ENCODE measurements at places on chromosomes 2 and 18.

DNA sequence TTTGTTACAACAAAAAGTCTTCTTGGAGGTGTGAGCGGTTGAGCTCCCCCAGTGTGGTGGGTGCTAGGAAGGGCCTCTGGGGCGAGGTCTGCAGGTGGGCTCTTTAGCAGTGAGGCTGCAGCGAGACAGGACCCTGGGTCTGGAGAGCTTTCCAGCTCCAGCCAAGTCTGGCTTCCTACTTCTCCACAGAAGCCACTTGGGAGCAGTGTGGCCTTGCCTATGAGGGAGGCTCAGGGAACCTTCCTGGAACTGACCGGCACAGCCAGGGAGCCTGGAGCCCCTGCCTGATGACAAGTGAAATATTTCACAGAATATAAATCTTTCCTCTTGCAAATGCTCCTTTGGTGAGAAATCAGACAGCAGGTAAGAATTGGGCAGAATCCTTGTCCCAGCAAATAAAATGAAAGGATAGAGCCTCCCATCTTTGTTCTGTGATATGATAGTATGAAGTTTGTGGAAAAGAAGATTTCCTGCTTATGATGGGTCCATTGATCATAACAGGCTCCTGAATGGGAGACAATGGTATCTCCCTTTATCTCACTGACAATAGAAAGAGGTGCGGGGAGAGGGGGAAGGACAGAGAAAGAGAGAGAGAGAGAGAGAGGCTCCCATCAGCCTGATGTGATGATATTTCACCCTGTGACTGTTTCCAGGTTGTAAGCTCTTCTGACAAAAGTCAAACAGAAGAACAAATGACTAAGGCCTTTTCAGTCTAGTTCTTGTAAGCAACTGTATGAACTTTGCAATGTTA lies 289.8 kb upstream of the SPRED2 start:
- DNase-seq = no peak

DNA sequence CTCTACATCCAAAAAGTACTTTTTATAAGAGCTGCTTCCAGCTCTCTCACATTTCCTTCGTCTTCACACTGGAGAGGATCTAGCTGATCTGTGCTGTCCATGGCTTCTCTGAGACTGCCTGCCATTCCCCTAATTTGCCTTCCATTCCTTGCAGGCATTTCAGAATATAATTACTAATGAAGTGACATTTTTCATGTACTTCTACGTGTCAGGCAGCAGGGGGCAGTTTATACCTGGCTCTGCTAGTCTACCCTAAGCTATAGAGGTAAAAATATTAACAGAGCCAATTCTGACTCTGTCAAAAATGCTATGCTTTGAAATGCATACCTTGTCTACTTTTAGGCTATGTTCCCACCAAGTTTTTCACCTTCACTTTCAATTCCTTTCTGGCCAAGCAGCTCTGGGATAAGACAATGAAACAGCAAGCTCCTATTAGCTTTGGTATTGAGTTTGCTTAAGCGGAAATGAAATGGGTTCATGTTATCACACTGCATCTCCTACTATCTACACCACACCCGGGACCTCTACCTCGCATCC lies 81.9 kb downstream of the MEP1B start:
- no peak for DNase-seq

- DNase-seq = no peak
Observed at GRCh38 chr2:183214680-183215079, 90.4 kb downstream of the NUP35 start.

DNA sequence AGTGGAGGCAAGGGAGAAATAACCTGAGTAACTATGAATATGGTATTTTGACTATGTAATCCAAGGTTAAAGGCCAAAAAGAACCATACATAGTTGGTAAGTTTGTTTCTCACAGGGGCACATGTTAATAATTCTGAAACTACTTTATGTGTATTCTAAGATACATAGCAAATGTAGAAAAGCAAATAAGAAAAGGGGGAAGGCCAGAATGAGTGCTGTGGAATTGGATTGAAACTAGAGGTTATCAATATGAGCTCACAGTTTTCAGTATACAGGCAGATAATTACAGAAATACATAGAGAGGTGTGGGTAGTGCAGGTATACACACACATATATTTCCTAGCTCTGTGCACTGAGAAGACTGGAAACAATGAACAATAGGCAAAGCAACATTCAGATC lies 13.7 kb downstream of the INO80C start:
- DNase-seq = no peak

DNA sequence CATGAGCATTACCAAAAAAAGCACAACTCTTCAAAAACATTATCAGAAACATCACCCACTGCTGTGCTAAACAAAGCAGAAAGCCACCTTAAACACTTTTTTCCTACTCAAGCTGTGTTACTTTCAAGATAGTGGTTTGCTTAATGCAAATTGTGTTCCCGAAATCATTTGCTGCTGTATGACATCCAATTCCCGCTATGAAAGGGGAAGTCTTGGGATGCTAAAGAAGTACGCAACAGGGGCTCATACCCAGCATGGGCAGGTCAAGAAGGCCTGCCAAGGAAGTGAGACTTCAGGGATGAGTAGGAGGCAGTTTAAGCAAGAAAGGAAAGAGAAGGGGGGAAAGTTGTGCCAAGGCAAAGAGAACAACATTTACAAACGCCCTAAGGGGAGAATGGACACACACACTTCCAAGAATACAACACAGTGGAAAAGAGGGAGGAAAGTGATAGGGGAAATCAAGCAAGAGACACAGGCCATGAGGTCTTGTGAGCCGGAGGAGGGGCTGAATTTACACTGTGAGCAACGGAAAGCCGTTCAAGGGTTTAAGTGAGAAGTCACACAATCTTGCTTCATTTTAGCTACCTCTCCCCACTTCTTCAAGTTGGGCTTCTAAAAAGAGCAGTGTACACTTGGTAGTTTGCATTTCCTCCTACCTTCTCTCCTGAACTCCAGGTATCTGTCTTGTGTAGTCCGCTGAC lies 4.0 kb downstream of the PTPN2 start:
- DNase-seq = no peak

DNA sequence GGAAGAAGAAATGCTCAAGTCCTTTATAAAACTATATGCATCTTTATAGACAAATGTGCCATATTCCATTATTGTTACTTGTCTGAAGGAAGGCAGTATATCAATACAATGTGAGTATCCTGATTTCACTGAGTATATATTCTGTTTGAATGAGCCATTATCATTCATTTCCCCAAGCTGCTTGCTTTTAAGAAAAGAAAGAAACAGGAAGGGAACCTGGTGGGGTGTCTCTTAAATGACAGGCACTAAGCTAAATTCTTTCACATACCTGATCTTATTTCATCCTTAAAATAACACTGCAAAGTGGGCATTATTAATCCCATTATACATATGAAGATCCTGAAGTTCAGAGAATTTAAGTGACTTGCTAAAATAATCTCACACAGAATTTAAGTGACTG lies 307.9 kb downstream of the SLC8A1 start:
- no peak for DNase-seq

DNA sequence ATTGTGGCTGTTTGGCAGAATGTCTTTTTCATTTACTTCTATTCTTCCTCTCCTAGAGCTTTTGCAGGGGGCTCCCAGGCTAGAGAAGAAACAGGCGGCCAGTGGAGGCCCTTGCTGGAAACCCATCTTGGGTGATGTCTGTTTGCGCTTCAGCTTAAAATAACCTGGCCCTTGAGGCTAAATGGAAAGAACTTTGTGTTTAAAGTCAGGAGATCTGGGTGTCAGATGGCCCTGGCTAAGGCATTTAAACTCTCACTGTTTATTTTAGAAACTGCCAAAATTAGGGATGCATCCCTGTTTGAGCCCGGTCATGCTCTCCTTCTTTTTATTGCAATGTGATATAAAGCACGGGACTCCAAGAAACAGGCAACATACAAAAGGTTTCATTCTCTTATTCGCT lies 118.4 kb upstream of the RMP24 start:
- no peak for DNase-seq

- no peak for DNase-seq
Observed at GRCh38 chr2:232887171-232887850, 17.2 kb downstream of the SNORC start.

GRCh38 chr2:38145236-38145635 lies 69.3 kb upstream of the CYP1B1 start:
- DNase-seq = no peak

DNA sequence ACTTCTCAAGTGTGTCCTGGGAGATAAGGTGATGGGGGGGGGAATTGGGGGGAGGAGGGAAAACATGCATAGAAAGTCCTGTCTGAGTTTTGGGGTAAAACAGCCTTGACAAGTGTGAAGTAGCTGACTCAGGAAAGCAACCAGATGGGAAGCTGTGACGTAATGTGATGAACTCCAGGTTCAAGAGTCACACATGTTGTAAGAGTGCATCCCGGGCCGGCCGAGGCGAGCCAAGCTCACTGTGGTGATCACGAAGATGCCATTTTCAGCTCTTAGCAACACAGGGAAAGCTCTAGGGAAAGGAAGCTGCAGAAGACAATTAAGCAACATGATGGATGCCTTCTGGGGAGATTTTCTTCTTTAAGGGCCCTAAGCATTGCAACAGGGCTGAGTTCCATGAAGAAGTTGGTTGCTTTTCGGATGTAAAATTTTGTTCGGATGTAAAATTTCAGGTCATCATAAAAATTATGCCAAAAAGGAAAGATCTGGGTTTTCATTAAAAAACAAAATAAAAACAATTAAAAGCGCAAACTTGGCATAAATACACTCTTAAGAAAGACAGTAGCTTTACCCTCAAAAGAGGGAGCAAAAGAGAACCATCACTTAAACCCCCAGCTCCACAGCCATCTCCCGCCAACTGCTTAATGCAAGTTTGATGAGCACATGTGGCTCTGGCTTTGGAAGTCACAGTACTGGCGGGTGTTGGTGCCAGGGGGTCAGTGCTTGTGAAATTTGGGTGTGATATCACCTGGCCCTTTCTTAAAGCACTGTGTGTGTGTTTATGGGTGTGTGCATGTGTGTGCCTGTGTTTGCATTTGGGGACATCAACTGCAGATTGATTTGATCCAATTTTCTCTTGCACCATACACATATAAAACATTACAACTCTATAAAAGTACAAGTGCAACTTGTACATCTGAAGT lies 19.1 kb downstream of the SERTAD2 start:
- DNase-seq = no peak

DNA sequence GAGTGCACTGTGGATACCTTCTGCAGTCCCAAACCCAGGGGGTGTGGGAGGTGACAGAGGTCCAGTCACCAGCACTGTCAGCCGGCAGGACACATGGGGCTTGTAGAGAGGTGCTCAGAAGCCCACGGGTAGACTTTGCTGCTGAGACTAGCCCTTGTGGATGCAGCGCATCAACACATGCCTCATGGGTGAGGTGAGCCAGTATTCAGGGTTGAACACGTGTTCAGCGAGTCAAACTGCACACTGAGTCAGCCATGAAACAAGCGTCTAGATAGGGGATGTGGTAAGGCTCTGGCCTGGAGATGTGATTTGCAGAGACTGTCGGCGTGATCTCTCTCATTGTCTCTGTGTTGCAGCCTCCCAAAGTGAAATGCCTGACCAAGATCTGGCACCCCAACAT lies 35.8 kb upstream of the SCLY start:
- DNase-seq = no peak

DNA sequence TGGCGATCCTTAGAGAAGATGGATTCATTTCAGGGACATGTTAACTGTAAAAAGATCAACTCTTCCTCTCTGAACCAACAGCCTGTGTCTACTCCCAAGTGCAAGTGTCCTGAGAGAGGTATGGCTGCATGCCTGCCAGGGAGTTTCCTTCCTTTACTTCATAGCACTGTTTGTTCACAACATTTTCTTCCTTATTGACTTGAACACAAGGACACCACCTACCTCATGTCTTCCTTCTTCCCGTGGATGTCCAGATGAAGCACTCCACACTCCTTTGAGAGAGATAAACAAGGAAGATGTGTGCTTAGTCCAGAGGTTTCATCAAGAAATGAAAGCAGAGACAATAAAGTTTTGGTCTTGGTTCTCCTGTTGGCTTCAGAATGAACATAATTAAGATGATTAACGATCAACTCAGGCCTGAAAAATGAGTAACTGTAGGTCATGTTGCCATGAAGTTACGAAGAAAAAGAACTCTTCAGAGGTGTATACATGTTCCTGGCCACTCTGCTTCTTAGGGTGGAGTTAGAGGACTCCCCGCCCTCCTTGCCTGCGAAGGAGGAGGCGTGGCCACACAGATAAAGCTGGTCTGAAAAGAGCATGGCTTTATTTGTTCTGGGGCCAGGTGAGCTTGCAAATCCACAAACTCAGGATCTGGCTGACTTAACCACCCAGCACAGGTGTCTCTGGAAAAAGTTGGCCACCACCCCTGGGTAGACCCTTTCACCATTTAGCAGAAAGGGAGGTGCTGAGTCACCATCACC lies 155.0 kb upstream of the KCTD1 start:
- DNase-seq = no peak

DNA sequence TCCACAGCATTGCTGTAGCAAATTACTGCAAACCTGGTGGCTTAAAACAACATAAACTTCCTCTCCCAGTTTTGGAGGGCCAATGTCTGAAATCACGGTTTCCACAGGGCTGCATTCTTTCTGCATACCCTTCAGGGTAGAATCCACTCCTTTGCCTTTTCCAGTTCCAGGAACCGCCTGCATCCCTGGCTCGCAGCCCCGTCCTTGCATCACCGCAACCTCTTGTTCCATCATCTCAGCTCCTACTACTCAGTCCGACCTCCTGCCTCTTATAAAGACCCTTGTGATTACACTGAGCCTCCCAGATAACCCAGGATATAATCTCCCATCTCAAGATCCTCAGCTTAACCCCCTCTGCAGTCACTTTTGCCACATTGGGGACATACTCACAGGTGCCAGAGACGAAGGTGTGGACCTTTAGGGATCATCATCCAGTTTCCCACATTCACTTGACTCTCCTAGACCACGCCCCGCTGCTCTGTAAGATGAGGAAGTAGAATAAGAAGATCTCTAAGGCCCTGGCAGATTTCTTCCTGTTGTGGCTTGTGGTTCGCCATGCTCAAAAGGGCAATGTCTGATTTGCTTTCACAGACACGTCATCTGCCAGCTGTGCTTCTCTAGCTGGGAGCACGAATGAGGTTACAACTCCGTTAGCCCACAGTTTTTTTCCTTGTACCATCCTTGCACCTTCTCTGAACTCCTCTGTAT lies 103.6 kb upstream of the AGAP1 start:
- no peak for DNase-seq

GRCh38 chr2:105325389-105325963 lies 4.1 kb downstream of the TGFBRAP1 start:
- no peak for DNase-seq

DNA sequence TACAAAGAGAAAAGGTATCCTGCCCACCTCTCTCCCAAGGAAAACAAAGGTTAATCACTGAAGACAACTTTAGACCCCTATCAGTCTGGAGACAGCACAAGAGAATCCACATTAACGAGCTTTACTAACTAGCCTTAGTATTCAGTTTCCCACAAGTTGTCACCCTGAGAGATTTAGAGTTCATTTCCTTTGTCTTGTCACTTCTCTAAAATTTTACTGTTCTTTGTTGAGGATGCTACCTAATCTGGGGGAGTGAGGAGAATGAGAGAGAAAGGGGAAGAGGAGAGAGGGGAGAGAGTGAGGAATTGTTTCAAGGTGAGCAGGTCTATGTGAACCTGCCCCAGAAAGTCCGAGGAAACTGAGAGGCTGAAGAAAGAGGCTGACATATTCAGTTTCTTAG lies 28.4 kb downstream of the C2orf76 start:
- DNase-seq = no peak

Measured in SIG-M5 (cell line).